ENCODE measurements at places on chromosomes 3 and 15.

DNA sequence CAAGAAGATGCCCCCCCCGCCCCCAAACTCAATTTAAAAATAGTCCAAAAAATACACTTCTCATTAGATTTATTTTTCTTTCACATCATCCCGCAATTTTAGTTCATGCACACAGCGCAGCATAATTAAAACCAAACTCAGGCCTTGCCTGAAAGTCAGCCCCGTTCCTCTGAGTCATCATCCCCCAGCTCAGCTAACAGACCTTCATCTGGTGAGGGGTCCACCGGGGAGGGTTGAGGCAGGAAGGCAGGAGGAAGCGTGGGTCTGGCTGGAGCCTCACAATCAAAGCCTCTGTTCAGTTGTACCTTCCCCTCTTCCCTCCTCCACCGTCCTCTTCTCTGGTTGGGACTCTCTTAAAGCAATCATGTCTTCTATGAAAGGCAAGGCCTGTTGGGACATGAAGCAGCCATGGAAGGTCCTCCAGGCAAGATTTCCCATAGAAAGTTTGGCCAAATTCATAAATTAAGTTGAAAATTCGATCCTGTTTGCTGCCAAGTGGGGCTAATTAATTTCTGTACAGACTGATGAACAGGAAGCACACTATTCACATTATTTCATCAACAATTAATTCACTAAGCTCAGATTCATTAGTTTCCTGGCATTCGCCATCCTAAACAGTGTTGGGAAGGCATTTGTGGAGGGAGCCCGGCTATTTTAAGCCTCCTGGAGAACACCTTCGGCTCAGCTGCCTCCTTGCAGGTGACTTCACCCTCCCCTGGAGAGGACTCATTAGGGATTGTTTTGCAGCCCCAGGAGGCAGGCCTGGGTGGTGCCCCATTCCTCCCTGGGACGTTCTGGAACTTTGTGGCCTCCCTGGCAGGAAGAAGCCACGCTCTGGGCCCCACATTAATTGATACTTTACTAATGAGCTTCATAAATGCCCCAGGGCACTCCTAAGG is 72.3 kb upstream of the BNC1 start:
- DNase-seq: no peak

DNA sequence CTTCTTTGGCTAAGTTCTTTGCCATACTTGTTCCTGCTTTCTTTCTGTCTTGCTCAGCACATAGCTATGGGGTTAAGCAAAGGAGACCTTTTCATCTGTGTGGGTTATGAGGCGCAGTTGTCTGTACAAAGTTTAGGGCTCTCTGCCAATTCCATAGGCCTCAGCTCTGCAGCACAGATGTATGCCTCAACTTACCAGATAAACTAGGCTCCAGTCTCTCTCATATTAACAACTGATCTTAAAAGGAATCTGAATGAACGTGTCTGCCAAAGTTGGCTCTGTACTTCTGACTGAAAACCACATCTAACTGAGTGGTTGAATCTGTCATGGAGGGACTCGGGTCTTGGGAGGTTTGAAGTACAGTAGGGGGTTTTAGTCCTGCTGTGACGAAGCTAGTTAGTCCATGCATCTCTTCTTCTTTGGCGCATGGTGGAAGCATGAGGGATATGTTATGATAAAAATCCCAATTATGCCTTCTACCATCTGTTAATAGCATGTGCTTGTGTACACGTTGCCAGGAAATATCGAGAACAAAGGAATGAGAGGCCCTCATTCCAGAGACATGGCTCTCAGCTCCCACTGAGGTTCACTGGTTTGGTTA is 114.6 kb upstream of the TSC22D2 start:
- no peak for DNase-seq

- DNase-seq: no peak
Measured at GRCh38 chr3:186635532-186635931, 4.7 kb upstream of the FETUB start.

DNA sequence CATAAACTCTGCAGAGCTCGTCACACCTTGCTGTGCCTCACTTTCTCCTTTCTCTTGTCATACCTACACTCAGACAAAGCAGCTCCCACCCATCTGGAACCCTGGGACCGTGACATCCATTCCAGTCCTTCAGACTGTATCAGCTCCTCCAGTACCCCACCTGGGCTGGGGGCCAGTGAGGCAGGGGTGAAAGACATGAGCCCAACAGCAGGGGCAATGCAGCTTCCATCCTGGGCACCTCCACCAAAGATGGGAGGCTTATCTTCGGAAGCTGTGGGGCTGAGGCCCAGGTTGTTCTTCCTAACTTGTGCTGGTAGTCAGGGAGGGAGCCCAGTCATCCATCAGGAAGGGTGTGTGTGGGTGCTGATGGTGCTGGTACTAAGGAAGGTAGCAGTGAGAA is 109.2 kb downstream of the EEFSEC start:
- no peak for DNase-seq

DNA sequence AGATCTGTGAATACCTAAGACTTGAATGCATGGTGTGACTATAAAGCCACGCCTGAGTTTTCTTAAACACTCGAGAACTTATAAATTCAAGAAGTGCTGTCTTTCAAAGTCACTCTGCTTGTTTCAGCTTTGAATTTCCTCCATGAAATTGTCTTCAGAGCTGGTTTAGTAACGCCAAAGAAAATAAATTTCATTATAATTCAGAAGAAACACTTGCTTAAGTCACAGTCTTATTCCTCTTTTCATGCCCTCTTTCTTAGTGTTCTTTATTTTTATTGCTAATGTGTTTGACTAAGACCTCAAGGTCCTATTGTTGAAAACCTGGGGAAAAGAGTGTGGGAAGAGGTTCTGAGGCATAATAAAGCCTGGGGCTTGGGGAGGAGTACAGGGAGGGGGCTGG is 3.3 kb upstream of the RCN2 start:
- DNase-seq: no peak

- DNase-seq: no peak
Measured at GRCh38 chr15:68980786-68981185, 33.7 kb upstream of the NOX5 start.

DNA sequence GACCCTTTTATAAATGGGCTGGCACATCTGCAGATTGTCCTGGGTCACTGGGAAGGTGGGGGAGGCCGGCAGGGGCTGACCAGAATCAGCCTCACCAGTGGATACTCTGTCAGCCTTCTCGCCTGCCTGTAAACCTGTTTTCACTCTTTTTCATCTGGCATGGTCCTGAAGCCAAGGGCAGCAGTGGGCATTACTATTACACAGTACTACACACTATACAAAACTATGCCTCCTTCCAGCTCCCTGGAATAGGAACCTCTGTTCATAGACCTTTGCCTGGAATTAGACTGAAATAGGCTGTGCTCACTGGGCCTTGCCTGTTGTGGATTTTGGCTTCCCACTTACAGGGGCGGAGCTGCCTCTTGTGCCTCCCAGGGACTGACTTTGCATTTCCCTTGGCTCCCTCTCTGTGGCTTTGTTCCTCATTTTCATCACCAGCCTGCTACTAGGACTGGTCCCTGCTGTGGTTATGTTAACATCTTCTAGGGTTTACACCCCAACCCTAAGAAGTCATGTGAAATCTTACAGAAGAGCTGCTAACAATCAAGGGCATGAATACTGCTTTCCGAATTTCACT is 120.7 kb downstream of the FNDC3B start:
- DNase-seq: no peak
